NCI-H82 (cell line): ENCODE measurements at places on chromosomes 6 and 20.

DNA sequence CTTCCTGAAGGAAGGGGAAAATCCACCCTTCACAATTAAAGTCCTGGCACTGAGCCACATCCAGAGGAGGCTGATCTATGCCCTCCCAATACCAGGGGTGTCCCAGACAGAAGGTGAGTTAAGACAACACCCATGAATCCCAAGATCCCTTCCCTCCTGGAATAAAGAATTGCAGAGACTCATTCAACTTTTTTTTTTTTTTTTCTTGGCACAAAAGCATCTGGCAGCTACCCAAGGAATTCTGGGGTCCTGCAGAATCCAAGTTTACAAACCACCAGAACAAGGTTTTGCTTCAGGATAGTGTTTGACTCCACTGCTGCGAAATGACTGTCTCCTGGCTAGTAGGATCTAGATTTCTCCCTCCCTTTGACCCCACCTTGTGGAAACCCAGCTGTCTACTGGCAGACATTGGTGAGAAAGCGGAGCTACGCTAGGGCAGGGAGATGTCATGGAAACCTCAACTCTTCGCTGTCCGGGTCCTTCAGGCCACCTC, 37.4 kb downstream of the JAG1 start:
- no peak for DNase-seq

GRCh38 chr20:3843490-3843889, 3.1 kb upstream of the MAVS start:
- peak; percentile 15 for DNase-seq

DNA sequence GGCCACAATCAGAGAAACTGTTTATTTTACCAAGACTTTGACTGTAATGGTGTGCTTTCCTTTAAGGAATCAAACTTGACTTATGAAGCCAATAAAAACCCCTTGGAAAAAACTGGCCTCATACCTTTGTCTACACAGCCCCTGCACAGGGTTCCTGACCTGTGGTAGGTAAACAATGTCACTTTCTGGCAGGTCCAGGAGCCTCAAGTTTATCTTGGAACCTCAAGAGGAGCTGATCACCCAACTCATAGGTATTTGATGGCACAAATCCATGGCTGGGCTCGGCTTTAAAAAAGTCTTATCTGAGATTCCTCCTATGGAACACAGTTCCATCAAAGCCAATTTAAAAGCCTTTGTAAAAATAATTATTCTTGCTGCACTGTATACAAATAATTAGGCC, 61.0 kb downstream of the AGPAT4 start:
- DNase-seq: no peak

DNA sequence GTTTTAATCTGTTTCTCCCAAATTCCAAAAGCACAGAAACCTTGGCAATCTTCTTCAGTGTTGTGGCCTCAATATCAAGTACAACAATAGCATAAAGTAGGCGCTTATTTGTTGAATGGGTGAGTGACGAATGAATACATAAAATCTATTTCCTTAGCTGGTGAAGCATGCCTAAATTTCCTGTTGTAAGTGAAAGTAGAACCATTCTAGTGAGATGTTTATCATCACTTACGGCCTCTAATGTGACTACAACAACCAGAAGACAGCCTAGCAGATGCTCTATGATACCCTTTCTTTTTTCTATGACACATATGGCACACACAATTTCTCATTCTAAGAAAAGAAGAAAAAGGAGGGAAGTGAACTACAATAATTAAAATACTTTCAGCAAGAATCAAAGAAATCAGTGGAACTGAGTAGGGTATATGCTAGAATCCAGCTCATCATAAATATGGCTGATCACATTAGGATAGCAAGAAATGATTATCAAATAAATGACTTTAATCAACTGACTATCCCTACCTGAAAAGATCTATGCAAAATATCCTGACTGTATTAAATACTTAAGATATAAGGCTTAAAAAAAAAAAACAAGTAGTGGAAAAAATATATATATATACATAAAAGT, 67.4 kb downstream of the BTBD9 start:
- DNase-seq: no peak

DNA sequence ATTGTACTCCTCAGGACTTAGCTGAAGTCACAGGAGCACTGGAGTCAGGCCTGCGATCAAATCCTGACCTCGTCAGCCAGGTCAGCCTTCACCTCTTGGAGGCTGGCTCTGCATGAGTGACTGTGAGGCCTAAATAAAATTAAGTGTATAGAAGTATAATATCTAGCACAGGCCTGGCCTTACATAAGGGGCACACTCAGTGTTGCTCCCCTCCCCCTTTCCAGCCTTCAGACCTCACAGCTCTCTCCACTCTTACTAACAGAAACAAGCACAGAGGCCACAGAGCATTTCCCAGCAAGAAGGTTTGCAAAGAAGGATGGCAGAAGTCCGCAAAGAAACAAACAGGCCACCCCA, 84.8 kb downstream of the TRERF1 start:
- DNase-seq: no peak

DNA sequence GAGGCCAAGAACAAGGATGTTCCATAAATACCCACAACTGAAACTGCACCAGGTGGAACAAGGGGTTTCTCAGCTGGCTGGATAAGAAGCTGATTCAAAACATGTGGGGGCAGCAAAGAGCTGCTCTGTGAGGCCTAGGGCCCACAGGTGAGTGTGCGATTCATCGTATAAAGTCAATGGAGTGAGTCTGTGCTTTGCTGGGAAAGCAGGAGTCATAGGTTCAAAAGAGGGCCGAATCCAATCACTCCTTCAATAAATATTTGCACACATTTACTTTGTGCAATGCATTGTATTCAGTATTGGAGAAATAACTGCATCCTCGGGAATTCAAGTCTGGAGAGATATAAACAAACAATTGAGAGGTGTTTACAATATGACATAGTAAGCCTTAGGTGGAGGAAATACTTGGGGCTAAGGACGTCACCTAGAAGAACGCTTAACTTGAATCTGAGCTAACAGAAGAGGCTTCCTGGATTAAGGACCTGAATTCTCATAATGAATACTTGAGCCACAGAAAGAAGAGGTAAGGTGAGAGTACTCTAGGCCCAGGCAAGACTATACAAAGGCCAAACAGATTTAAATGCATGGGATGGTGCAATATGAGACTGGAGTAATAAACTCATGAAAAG, 83.7 kb upstream of the TMEM30A start:
- peak; percentile 58 for DNase-seq

- peak; percentile 15 for DNase-seq
Measured at GRCh38 chr6:157552081-157552747, 171.2 kb downstream of the ZDHHC14 start.

GRCh38 chr6:168154263-168154917, 75.4 kb upstream of the FRMD1 start:
- DNase-seq: no peak

GRCh38 chr20:57291003-57291402, 24.6 kb upstream of the BMP7 start:
- no peak for DNase-seq

- DNase-seq: peak; percentile 28
Measured at GRCh38 chr6:153301602-153302001, 170.5 kb upstream of the RGS17 start.

DNA sequence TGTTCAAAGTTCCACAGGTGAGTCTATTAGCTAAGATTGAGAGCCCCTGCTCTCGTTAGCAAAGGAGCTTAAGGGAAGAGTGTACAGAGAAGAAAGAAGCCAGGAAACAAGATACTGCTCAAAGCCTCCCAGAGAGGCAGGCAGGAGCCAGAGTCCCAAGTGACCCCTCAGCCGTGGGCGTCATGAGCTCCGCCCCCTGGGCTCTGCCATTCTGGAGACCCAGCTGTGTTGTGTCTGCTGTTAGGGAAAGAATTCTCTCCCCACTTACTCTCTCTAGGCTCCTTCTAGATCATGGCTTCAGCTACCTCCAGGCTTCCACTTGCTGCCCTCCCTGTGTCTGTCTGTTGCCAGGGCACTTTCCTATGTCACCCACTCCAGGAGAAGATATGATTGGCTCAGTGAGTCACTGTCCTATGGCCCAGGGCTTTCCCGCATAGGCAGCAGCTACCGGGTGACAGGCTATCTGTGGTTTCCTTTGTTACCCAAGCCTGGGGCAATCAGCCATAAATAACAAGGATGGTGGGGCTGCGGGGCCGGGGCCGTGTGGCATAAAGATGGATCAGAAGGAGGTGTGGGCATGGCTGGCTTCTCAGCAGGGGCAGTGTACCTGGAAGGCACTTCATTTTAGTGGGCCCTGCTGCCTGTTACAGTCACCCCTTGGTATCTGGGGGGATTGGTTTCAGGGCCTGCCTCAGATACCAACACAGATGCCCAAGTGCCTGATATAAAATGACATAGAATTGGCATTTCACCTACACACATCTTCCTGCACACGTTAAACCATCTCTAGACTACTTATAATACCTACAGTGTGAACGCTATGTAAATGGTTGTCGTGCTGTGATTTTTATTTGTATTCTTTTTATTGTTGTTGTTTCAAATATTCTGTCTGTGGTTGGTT, 118.9 kb downstream of the ARMC2 start:
- DNase-seq: peak; percentile 72

- no peak for DNase-seq
Measured at GRCh38 chr6:74742793-74743508, 462.9 kb downstream of the COL12A1 start.

DNA sequence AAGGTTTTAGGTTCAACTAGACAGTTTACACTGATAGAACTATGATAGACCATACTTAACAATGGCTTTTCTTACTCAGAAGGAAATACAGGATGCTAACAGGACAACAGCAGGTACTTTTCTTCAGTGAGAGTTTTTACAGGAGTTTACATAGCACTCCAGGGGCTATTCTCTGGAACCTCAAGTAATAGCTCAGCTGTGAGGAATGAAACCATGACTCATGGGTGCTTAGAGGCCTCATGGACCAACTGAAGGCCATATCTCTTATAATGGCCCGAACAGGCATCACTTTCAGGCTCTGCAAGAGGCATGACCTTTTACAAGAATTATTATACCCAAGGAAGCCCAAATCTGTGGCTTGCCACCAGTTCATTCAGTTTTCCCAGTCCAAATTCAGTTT, 31.8 kb downstream of the TREML1 start:
- DNase-seq: no peak

GRCh38 chr20:58039274-58040092, 189.0 kb downstream of the ANKRD60 start:
- no peak for DNase-seq

- no peak for DNase-seq
Measured at GRCh38 chr6:3549314-3549940, 92.6 kb upstream of the SLC22A23 start.

DNA sequence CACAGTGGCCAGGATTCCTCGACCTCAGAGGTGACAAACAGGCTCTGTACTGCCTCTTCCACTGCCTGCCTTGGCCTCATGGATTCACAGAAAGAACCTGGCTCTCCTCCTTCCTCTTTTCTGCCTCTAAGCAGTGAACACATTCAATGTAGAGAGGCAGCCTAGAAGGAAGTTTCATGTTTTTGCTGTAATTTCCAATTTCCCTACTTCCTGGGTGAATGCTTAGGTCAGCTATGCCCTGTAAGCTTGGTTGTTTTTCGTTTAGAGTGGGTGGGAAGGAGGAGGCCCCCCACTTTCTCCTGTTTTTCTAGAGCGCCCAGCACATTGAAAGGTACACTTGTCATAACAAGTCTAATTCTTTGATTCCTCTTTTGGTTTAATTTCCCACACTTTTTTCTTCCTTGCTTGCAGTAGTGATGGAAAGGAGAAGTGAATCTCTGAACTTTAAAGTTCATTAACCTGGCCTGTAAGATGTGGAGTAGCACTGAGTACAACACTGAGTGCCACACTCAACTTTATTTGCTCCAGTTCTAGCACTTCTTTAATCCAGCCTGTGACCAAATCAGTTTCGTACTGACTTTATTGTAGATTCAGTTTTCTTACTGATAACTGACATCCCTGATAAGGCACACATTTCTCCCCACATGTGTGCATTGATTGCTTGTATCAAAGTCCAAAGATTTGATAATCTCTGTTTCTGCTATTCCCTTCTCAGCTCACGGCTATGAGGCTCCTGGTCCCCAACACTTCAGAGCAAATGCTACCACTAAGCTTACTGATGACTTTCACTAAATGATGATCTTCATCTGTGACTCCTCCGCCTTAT, 100.0 kb upstream of the MAN1A1 start:
- no peak for DNase-seq

- no peak for DNase-seq
Measured at GRCh38 chr6:53712078-53712477, 46.5 kb upstream of the KLHL31 start.

GRCh38 chr6:133128191-133128590, 113.0 kb upstream of the EYA4 start:
- DNase-seq: no peak

DNA sequence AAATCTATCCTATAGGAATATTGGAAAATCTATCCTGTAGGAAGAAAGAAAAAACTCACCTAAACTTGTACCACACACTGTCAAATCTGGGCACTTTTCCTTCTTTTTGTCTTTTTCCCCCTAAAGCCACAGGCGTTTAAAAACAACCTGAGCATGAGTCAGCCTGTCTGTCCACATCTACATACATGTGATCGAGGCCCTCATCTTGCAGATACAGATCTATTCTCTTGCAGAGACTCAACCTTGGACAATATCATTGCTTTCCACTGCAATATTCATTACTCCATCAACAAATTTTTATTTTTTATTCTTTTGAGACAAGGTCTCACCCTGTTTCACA, 95.9 kb upstream of the IYD start:
- no peak for DNase-seq

GRCh38 chr6:49839957-49840356, 26.4 kb downstream of the CRISP1 start:
- DNase-seq: no peak

GRCh38 chr6:37103169-37104039, 66.5 kb upstream of the PIM1 start:
- DNase-seq: peak; percentile 87

DNA sequence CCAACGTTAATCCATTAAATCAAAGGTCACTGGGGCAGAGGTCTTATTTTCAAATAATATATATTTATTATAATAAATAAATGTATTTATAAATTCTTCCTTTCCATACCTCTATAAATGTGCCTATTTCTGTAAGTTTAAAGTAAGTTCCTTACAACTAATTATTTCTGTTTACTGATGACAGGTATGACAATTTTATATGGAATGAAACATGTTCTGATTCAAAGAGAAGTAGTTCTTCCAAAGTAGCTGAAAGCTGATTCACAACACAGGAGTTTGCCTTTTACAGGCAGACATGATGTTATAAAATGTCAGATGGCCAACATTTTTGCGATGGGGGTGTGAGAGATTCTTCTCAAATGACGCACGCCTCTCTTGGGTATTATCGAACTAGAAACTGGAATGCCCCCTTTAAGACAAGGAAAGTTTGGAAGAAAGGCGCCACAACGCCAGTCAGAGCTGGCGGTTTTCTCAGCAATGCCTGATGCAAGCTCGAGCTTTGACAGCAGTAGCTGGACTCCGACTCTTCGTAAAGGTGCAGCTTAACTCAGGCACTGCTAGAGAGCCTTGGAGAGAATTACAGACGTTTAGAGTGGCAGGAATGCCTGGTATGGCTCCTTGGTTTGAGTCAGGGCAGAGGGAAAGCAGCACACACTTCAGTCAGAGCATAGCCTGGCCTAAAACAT, 92.1 kb downstream of the FOXC1 start:
- peak; percentile 13 for DNase-seq

- DNase-seq: no peak
Measured at GRCh38 chr6:49072885-49073620, 390.0 kb downstream of the MMUT start.
